Stromal cell of bone marrow (primary cell): ENCODE measurements at places on chromosomes 16 and 17.

- DNase-seq = no peak
Observed at GRCh38 chr16:83110269-83110668, 483.5 kb downstream of the CDH13 start.

DNA sequence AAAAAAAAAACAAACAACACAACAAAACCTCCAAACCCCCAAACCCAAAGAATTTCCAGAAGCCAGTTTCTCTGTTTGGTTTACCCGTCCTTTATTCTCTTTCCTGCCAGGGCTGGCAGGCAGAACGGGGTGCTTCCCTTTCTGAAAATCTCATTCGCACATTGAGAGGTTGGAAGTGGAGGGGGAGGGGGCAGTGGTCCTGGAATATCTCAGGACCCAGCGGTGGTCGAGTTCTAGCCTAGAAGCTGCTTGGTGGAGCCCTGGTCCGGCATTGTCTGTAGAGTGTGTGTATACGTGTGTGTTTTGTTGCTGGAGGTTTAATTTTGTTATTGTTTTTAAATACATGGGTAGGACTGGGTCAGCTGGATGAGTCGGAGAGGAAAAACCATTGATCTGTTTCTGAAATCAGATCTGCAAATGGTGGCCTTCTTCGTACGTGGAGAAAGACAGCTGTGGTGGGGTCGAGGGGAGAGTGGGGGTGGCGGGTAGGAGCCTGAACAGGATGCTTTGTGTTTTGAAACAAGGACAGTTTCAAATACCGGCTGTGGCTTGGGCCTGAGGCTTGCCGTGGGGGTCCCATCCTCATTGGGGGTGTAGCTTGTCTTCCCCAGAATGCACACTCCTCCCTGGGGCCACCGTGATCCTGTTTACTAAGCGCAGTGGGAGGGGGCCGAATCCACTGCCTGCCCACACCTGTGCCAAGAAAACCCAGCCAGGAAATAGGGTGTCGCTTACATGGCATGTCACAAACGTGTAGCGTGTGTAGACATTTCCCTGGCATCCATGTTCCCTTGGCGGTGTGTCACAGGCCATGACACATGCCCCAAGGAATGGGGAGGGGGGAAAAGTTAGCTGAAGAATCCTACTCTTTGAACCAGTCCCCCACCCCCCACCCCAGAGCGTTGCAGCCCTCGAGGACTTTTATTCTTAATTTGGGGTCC is 1.6 kb downstream of the CMIP start:
- DNase-seq = no peak

DNA sequence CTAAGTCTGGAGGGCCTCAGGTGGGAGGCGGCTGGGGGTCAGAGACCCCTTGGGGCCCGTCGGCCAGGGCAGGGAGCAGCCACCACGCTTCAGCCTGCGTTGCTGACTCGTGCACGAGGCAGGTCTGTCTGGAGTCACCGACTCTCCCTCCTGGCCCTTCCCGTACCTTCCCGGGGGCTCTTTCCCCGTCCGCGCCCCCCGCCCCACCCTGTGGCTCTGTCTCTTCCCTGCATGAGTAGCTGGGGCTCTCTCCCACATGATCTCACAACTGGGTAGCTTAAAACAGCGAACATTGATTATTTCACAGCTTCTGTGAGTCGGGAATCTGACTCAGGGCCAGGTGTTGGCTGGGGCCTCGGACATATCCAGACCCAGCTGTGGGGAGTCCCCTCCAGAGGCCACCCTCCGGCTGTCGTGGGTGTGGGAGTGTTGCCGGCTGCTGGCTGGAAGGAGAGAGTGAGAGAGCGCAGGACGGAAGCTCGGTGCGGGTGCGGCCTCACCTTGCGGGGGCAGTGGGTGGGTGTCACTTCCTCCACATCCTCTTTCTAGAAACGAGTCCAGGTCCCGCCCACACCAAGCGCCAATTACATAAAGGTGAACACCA is 17.3 kb downstream of the BAHCC1 start:
- DNase-seq = no peak

DNA sequence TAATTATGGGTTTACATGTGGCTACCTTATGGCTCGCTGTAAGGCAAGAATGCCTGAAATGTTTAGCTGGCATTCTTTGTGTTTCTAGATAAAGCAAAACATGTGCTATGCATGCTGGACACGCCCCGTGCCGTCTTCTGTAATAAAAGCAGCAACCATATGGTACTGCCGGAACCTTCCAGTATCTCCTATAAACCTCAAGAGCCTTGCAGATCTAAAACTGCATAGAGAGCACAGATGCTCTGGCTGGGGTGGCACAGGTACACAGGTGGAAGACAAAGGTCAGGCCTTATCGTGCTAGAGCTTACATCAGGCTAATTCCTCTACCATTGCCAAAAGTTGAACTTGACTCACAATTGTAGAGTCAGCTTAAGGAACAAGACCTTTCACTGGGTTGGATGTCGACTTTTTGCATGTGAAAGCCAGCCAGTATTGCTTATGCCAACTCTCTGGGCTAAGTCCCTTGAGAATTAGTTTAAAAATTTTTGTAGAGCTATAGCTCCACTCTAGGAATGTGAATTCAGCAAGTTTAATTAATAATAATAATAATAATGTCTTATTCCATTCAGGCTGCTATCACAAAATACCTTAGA is 187.4 kb upstream of the CACNG5 start:
- no peak for DNase-seq

DNA sequence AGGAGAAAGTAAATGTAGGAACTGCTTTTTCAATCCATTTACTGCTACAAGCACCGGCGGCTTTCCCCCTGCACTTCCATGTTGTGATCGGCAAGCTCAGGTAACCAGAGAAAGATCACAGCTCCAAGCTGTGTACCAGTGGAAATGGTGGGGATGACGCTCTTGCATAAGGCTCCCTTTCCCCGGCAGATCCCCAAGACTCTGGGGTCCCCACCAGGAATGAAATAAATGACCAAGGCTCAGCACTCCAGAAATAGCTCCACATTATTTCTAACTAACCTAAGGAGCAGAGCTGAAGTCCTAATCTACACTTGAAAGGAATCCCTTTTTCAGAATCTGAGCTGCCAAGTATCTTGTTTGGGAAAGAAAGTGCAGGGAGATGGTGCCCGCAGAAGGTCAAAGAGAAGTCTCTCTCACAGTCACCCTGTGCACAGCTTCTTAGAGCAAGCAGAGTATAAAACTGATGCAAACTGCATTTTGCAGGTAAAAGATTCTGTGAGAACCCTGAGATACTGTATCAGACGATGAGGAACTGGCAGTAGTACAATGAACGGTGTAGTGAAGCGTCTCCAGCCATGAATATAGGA is 11.1 kb downstream of the GRB2 start:
- no peak for DNase-seq

- no peak for DNase-seq
Observed at GRCh38 chr17:41814195-41814594, 1.4 kb downstream of the FKBP10 start.

DNA sequence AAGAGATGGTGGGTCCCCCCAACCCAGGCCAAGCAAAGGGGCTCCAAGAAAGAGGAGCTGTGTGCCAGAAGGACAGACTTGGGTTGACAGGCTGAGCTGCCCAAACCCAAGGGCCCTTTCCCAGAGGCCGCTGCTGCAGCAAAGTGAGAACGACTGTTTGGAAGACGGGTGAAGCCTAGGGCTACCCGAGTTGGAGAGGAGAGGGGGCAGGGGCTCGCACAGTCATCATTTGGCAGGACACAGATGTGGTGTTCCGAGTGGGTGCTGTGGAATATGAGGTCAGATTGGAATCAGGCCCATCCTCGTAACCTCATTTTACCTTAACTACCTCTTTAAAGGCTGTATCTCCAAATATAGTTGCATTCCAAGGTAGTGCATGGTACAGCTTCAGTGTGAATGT is 5.3 kb upstream of the MFAP4 start:
- no peak for DNase-seq

DNA sequence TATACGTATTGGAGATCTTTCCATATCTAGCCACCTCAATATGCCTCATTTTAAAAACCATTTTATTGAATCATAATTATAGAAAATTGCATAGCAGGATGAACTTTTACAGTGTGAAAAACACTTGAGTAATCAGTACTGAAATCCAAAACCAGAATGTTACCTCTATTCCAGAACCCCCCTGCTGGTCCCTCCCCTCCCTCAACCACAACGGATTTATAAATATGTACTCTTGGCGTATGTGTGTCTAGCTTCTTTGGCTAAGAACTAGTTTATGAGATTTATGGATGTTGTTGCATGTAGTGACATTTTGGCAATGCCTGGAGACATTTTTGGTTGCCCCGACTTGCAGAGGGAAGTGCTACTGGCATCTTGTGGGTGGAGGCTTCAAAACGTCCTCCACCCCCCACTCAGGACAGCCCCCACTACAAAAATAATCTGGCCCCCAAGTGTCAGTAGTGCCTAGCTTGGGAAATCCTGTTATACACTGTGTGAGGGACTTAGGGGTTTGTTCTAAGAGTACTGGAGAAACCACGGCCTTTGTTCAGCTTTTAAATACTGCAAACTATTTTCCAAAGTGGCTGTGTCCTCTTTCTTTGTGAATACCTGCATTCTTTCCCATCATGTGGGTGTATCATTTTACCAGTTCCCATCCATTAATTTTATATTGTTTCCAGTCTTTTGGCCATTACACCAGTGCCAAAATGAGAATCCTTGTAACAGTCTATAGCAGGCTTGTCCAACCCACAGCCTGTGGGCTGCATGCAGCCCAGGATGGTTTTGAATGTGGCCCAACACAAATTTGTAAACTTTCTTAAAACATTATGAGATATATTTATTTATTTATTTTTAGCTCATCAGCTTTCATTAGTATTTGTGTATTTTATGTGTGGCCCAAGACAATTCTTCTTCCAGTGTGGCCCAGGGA is 23.7 kb downstream of the ITPRIPL2 start:
- DNase-seq = no peak

DNA sequence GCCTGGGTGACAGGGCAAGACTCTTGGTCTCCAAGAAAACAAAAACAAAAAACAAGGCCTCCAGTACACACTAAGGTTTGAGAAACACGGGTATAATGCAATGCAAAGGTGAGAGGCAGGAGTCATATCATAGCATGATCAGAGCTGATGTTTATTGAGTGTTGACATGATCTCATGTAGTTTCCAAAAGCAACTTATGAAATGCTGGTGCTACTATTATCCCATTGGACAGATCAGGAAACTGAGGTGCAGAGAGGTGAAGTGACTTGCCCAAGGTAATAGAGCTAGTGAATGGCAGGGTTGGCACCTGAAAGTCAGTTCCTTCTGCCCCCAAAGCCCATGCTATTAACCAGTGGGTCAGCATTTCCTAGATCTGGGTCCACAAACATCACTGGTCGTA is 3.1 kb upstream of the NPIPB7 start:
- DNase-seq = no peak

- no peak for DNase-seq
Observed at GRCh38 chr17:7132511-7133094, 18.0 kb upstream of the ASGR2 start.

DNA sequence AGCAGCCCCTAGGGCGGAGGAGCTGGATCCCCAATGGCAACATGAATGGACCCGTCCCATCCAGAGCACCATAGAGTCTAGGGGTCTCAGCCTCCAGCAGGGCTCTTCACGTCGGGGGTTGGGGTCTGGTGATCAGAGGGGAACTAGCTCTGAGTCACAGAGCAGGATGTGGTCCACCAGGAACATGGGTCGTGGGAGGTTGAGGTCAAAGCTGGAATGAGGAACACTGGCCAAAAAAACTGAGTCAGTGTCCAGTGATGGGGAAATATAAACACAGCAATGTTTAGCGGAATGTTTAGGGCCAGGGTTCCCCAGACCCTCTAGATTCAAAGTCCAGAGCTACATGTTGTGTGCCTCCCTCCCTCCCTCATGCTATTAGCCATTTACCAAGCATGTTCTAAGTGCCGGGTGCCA is 79.1 kb upstream of the C16orf82 start:
- peak; percentile 9 for DNase-seq

GRCh38 chr16:87570938-87571867 is 31.1 kb upstream of the JPH3 start:
- peak; percentile 47 for DNase-seq

DNA sequence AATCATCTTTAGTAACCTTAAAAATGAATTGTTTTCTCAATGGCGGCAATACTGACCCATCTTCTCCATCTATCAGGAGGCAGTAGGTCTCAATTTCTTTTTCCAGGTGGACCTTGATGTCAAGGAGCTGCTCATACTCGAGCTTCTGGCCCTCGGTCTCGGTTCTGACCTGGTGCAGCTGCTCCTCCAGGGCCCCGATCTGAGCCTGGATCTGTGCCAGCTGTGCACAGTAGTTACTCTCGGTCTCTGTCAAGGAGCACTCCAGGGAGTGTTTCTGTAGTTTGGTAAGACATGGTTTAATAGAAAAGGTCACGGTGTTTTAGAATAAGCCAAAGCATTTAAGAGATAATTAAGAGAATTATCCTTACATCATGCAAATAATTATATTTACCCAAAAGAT is 4.9 kb downstream of the KRT27 start:
- no peak for DNase-seq

DNA sequence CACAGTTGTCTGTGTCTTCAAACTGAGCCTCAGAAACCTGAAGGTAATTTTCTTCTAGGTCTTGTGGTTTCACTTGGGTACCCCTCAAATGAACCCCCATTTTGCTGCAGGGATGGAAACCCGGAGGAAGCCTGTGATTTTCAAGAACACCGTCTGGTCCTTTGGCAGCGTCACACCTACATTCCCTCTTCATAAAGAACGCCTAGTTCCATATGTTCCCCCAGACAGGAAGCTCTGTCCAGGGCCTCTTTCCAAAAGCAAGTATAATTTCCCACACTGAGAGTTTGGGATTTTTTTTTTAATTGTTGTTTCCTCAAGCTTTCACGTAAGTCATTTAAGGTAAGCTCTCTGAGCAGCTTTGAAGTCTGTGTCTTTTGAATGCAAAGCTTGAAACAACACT is 515.0 kb downstream of the TMEM114 start:
- DNase-seq = no peak

- no peak for DNase-seq
Observed at GRCh38 chr16:89709716-89710432, 8.4 kb upstream of the SPATA2L start.

DNA sequence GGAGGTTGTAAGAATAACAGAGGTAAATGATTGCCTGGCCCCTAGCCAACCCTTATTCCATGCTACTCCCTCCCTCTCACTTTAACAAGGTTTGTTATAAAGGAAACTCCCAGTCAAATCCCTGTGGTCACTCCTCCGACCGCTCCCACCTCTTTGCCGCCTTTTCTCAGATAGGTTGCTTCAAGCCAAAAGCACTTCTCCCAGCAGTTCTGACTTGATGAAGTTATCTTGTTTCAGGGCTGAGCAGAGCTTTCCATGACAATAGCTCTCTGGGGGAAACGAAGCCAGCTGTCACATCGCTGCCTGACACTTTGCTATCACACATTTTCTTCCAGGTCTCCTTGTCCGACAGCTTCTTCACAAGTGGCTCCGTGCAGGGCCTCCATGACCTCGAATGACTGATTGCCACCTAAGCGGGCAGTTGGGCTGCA is 278.6 kb downstream of the HAPSTR1 start:
- DNase-seq = no peak

GRCh38 chr17:64213995-64214811 is 48.9 kb downstream of the TEX2 start:
- DNase-seq = no peak

GRCh38 chr17:14351493-14351892 is 50.6 kb downstream of the HS3ST3B1 start:
- no peak for DNase-seq
